ENCODE measurements at places on chromosomes 1 and 21. TPM values are rescaled to one million over a fixed set of nuclear protein-coding genes. Genes with fewer than 3 reads are reported as not detected.

SYT14 gene
- polyA plus RNA-seq: 0.57 TPM

CNR2 gene
- 0.07 TPM for polyA plus RNA-seq

HRNR gene
- polyA plus RNA-seq: 0.11 TPM

SERPINC1 gene
- 0.30 TPM for polyA plus RNA-seq

DNA sequence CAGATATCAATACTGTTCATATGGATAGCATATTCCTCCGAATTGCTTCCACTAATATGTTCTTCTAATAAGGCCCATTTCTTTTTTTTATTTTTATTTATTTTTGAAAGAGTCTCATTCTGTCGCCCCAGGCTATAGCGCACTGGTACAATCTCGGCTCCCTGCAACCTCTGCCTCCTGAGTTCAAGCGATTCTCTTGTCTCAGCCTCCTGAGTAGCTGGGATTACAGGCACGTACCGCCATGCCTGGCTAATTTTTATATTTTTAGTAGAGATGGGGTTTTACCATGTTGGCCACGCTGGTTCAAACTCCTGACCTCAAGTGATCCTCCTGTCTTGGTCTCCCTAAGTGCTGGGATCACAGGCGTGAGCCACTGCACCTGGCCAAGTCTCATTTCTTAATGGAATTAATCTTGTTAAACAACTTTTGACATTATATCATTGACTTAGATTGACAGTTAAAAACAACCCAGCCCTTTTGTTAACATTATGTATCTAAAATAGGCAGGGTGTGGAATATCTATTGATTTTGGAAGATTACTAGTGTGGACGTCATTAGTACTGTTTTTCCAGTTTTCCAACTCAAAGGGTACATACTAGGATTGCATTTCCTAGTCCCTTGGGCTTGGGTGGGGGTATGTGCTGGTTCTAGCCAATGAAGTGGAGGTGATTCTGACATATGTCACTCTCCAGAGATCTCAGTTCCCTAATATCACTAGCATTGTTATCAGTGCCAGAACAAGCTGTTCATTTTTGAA, 281.4 kb downstream of the GRIK1 start:
- DNase-seq: no peak

DNA sequence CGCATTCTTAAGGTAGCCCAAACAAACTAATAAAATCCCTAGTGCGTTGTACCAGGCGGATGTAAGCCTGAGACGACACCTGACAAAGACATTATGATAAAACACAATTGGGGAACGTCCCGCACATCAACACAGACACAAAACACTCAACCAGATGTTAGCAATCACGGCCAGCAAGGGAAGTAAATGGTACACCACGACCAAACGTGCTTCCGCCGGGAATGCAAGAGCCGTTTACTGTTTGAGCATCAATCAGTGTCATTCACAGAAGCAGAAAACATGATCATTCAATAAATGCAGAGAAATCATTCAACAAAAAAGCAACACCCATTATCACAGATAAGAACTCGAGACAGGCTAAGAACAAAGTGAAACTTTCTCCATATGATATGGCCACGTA, 49.4 kb upstream of the COL18A1 start:
- no peak for DNase-seq

DNA sequence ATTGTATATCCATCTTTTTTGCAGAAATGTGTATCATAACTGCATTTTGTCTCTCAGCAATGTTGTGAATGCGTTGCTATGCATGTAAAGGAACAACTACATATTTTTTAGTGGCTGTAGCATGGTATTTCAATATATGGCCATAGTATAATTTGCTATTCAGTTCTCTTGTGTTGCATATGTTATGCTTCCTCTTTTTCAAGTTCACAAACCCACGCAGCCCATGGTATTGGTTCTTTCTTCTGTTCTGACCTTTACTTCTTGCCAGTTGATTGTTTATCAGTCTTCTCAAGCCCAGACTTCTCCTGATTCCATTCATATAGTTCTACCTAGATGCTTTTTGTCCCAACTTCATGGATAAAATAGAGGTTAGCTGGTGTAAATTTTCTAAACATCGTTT, 6.1 kb downstream of the SLC22A15 start:
- DNase-seq: no peak

DNA sequence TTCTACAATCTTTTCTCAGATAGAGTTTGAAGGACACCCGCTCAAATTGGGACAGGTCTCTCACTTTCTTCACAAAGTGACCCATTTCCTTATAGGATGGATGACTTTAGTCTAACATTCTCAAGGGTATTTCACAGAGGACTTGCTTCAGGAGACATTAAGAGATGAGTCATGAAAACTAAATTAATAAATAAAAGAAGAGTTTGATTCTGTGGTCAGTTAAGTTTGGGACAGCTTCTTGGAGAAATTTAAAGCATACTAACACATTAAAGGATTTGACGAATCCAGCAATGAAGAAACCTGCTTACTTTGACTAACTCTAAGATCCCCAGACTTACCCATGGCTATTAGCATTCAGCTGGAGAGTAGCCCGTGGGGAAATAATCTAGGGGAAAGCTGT, 95.6 kb upstream of the RAB3GAP2 start:
- no peak for DNase-seq

DNA sequence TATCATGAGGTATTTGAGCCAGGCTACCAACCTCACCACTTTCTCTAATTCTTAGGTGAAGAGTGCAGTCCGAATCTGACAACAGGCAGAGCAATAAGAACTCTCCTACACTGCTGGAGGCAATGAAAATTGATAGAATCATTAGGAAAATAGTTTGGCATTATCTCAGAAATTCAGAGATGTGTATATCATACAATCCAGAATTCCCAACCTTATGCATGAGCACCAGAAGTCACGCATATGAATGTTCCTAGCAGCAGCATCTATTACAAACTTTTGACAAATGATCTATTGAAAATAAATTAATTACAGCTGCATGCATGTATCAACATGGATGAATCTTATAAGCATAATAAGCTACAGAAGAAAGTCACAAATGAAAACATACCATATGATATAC, 176.9 kb upstream of the CAMK1G start:
- no peak for DNase-seq

DNA sequence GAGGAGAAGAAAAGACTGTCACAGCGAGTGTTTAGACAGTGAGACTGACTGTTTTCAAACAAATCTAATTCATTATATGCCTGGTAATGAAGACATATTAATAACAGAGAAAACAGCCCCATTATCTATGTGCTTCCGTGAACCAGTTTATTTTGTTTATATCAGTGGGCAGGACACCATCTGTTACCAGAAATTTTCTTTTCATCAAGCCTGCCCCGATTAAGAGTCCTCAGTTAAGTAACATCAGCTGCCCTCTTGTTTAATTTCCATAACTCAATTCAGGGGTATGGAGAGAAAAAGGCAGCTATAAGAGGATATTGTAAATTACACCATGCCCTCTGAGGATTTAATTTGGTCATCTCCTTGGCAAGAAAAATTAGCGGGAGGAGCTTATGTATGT, 94.0 kb downstream of the TMEM200B start:
- DNase-seq: no peak

- DNase-seq: no peak
These were observed 37.3 kb upstream of the IRF2BP2 start for GRCh38 chr1:234647245-234647644.

GRCh38 chr1:219381396-219381795, 207.7 kb downstream of the LYPLAL1 start:
- DNase-seq: no peak

- DNase-seq: no peak
These were observed 81.4 kb upstream of the CASZ1 start for GRCh38 chr1:10877894-10878293.
